ENCODE measurements at places on chromosomes 11 and 22.
A peak's percentile ranks its signal among the peaks of the same experiment; 100 is the strongest.

DNA sequence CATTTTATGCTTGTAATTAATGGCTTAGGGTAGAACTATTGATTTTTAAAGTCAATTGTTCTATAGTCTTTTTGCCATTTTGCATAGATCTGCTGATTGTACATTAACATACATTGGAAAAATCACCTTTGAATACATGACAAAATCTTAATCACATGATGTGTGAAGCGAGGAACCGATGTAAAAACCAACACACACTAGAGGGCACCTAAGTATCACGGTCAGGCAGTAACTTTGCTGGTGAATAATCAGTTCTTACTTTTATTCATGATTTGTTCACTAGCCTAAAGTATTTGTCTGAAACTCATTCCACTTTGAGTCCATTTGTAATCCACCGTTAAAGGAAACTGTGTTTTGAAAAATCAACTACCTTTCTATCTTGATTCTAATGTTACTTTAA lies 28.2 kb downstream of the JHY start:
- no peak for DNase-seq

GRCh38 chr11:79050786-79051185 lies 390.0 kb downstream of the TENM4 start:
- DNase-seq = no peak

DNA sequence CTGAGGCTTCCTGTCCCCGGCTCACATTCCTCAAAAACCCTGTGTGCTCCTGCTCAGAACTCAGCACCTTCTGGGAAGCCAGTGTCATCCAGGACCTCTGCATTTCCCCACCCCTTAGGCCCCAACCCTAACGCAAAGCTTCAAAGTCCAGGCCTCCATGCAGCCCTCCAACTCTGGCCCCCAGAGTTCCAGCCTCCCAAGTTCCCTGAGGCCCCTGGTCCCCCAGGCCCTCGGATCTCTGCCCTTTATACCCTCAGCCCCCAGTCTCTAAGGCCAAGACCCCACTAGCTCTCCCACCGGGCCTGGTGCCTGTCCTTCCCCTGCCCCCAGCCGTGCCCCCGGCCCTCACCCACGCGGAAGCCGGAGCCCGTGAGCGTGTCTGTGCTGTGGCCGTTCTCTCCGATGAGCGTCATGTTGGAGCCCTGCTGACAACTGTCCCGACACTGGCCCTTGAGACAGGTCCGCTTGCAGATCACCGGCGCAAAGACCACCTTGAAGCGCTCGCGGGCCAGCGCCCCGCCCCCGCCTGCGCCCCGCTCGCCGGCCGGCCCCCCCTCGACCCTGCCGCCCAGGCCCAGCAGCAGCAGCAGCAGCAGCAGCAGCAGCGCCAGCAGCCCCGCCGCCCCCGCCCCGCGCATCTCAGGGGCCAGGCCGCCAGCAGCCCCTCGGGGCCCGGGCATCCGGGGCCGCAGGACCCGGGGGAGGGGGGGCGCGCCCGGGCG lies 718 bp downstream of the LTBP3 start:
- no peak for DNase-seq

DNA sequence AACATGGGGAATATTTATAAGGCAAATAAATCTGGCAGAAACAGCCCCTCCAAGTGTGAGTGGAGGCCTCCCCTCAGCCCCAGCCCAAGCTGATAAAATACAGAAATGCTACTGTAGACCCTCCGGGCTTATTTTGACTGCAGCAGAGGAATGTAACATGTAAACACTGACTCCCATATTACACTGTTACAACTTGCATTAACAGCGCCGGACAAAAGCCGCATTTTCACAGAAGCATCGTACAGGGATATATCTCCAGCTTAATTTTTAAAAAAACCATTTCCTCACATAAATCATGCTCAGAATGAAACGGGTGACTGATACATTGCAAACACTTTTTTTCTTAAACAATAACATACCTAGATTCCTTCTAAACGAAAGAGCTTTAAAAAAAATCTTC lies 36.6 kb upstream of the COMT start:
- DNase-seq = no peak

- peak; percentile 28 for DNase-seq
Observed at GRCh38 chr11:77472991-77473800, 698 bp downstream of the PAK1 start.

- no peak for DNase-seq
Observed at GRCh38 chr11:115896084-115896483, 391.9 kb upstream of the CADM1 start.

- no peak for DNase-seq
Observed at GRCh38 chr11:106353031-106353430, 275.6 kb downstream of the AASDHPPT start.

DNA sequence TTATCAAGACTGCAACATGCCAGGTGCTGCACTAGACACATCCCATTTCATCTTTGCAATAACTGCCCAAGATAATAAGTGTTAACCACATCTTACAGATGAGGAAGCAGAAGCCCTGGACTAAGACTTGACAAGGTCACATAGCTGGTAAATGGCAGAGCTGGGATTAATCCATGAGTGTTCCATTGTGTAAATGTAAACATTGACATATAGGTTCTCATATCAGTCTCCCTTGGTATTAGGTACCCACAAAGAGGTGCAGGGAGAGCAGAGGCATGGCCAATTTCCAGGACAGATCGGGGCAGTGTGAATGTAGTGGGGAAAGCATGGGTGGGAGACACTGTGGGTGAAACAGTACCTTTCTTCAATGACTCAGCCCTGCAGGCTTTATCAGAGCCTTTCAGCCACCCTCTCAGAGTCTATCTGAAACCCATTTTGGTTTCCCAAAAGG lies 17.9 kb downstream of the MICAL2 start:
- no peak for DNase-seq

DNA sequence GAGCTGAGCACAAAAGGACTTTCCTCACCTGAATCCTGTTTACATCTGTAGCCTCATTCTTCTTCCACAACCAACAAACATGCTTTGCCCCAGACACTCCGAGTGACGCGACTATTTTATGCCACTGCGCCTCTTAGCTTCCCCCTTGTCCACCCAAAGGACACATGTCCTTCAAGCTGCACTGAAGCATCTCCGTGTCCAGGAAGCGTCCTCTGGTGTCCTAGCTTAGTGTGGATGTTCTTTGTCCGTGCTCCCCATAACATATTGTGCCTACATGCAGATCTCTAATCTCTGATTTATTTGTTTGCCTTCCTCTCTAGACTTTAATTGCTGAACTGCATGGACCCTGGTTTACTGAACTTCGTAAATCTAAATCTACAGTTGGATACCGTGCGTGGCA lies 20.1 kb upstream of the CECR2 start:
- no peak for DNase-seq

- DNase-seq = no peak
Observed at GRCh38 chr22:27982630-27983180, 63.6 kb upstream of the PITPNB start.

- no peak for DNase-seq
Observed at GRCh38 chr11:113549611-113550578, 74.7 kb upstream of the DRD2 start.

- DNase-seq = no peak
Observed at GRCh38 chr22:38141217-38141973, 30.9 kb upstream of the BAIAP2L2 start.

- no peak for DNase-seq
Observed at GRCh38 chr11:2215230-2215560, 43.6 kb upstream of the TH start.

- no peak for DNase-seq
Observed at GRCh38 chr11:94150704-94151685, 22.4 kb downstream of the PANX1 start.

DNA sequence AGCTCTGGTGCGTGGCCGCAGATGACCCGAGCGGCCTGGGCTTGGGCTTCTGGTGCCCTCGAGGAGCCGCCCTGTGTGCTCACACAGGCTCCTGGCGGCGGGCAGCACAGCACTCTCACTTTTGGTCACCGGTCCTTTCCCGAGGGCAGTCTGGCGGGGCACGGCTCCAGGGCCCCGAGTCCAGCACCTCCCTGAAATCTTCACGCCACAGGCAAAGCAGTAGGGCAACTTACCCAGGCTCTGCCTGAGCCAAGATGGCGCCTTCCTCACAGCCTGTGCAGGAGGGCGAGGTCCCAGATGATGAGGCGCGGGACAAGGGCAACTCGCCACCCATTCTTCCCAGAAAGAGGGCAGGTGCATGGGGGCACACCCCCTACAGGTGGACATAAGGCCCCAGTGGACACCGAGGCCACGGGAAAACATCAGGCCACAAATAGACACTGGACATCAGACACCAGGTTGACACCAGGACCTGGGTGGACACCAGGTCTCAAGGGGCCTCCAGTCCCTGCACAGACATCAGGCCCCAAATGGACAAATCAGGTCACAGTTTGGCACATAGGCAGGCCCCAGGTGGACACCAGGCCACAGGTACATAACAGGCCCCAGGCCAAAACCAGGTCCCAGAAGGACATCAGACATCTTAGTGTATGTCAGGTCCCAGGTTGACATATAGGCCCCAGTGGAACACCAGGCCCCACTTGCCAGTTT lies 57.6 kb upstream of the SEPTIN5 start:
- DNase-seq = no peak

DNA sequence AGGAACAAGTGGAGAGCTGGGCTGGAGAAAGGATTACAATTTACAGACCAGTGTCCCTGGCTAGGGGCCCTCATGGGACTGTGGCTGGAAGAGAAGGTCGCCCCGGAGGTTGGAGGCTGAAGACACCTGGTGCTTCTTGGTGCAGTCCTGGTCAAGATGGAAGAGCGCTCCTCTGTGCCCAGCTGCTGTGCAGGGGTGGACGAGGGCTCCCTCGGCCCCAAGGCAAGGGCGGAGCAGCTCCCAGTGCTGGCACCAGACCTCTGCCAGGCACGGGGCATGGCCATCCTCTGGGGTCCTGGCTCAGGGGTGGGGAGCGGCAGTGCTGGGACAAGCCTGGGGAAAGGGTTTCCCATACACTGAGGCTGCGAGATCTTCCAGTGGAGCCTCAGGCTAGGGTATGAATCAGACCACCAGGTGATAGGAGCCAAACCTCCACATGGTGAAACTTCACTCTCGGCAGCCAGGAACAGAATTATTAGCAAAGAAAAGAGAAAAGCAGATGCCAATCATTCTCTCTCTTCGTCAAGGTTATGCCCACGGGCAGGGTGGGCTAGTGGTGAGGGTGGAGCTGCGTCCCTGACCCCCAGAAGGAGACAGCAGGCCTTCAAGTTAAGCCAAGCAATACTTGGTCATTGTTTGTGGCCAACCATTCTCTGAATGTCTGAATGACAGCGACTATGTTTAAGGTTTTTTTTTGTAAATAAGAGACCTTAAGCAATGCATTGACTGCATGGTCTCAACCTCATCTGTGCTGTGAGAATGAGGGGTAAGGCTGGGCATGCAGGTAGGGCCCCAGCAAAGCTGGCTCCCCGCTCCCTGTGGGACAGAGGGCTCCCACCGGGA lies 32.1 kb downstream of the PPM1F start:
- DNase-seq = no peak

- DNase-seq = no peak
Observed at GRCh38 chr22:20298110-20298802, 21.6 kb downstream of the DGCR6L start.

GRCh38 chr11:36454941-36455631 lies 55.0 kb downstream of the TRAF6 start:
- DNase-seq = no peak

GRCh38 chr22:49411236-49411635 lies 416.4 kb downstream of the BRD1 start:
- no peak for DNase-seq

DNA sequence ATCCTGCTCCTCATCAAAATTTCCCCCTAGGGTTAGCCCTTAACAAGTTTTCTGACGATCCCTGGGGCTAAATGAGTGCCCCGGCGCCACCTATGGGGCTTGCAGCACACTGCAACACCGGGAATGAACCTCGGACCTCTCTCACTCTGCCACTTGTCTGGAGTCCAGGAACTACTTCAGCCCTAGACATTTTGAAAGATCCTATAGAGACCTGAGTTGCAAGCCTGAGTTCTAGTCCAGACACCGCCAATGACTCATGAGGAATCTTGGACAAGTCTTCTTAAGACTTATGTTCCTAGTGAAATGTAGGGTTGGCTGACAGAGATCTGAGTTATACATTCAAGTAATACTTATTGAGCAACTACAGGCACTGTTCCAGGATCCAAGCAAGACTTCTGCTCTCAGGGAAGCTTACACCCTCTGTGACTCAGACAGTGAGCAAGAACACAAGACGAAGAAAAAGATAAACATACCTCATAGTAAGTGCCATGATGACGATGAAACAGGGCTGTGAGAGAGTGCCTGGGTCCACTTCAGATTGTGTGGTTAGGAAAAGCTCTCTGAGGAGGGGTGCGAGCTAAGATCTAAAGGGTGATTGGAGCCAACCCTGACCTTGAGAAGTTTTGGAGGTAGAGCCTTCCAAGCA lies 10.2 kb upstream of the STK33 start:
- DNase-seq = no peak

DNA sequence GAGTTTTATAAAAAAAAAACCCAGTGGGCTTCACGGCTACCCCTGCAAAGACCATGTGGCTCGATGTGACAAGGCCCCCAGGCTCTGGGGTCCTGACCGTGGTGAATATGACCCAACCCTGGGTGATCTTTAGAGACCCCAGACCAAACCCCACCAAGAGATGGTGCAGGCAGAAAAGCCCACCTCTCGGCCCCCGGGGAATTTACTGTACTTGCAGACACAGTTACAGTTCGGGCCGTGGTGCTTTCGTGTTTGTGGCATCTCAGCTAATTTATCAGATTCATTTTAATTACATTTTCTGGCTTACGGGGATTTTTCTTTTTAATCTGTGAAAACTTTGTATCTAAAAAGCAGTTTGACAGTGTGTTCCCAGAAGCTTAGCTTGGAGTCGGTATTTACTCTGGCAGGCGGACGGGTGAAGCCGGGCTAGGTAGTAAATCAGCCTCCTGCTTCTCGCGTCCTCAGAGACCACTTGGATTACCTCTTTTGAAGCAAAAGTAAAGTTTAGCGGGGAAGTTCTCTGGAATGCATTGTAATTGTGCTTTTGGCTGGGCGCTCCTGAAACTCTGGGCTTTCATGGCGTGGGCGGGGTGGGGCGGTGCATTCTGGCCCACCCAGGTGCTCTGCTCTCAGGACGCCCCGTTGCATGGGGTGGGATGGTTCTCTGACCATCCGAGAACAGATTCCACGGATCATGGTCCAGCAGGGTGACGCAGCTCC lies 25.3 kb downstream of the ANO1 start:
- DNase-seq = no peak

- DNase-seq = peak; percentile 44
Observed at GRCh38 chr22:22207845-22208564, 36.6 kb upstream of the VPREB1 start.

DNA sequence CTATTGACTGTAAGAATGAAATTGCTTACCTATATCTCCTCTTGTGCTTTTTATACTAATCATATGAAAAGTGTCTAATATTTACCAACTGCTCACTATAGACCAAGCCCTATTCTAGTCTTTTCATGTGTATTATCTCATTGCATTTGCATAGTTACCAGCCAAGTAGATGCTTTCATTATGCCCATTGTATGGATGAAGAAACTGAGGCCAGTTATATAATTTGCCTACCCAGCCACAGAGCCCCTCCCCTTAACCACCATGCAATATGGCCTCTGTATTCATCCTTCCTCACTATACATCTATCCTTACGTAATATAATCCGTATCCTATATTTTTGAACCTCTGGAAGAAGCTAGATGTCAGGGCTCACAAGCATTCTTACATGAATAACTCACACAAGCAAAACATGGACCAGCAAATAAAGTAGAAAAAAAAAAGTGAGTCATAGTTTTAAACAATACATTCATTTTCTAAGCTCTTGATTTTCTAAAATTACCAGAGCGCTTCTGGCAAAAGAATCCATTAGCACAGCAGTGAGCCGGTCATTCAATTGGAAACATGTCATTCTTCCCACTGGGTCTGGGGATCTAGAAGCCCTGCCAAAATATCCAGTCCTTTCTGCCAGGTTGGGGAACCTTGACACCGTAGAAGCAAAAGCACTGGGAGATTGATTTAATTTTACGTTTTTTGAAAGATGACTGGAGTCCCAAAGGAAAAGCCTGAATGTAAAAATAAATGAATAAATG lies 80.0 kb downstream of the C11orf91 start:
- no peak for DNase-seq
